ENCODE measurements at places on chromosomes 6 and 20. TPM values are rescaled to one million over a fixed set of nuclear protein-coding genes. Genes with fewer than 3 reads are reported as not detected.

DNA sequence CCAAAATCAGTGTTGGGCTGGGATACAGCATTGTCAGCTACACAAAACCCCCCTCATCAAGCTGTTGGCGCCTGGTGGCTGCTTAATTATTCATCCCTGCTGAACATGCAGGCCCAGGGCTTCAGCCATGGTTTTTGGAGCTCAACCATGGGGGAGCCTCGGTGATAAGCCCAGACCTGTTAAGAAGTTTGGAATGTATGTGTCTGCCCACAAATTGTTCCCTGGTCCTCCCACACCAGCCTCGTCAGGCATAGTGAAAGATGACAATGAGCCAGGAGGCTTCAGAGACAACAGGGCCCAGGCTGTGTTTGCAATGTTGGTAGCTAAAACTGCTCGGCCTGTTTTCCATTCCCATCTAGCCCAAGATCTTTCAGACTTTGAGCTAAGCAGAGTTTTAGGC lies 34.8 kb upstream of the SIRPA start:
- DNase-seq: no peak

DNA sequence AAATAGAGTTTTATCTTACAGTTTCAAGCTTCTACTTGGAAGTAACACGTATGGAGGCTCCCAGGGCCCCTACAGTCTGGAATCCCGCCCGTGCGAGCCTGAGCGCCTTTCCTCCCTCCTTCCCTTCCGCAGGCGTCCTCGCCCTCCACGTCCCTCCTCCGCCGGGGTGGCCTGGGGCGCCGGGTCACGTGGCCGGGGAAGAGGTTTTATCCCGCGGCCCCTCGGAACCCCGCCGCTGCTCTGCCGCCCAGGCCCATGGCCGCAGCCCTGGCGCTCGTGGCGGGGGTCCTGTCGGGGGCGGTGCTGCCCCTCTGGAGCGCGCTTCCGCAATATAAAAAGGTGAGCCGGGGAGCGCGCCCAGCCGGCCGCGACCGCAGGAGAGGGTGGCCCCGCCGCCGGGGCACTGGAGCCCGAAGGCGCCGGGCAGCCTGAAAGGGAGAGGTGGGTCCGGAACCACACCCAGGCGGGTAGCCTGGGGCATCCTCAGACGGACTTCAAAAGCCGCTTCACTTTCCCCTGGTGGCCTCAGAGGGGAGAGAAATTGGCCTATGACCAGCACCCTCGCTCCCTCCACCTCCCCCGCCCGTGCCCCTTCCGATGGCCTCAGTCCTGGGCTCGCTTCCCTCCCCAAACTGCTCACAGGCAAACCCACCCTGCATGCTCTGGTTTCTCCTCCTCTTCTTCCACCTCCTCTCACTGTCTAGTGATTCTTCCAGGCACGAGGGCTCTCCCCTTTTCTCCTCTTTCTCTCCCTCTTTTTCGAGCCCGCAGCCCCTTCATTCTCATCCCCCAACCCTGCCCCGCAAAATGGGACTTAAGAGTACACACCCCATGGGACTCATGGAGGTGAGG lies at the start of gene CLPSL2:
Gene CLPSL2 (plus strand): TSS at position 235 of the 852 bp plus-strand sequence. CDS start 21 bp downstream, at position 256.
- no peak for DNase-seq

DNA sequence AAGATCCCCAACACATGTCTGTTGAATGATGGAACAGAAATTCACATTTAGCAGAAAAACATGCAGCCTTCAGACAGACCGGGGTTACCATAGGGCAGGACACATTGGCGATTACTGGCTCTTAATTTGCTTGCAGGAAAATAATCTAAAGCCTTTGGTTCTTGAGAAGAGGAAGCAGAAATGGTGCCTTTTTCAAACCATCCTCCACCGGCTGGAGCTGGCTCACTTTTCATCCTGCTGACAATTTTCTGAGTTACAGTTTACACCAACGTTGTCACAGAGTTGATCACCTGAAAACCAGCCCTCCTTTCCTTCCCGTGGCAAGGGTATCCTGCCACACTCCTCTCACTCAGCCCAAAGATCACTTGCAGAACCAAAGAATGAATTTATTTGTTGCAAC lies 32.6 kb downstream of the SF3B5 start:
- no peak for DNase-seq

DNA sequence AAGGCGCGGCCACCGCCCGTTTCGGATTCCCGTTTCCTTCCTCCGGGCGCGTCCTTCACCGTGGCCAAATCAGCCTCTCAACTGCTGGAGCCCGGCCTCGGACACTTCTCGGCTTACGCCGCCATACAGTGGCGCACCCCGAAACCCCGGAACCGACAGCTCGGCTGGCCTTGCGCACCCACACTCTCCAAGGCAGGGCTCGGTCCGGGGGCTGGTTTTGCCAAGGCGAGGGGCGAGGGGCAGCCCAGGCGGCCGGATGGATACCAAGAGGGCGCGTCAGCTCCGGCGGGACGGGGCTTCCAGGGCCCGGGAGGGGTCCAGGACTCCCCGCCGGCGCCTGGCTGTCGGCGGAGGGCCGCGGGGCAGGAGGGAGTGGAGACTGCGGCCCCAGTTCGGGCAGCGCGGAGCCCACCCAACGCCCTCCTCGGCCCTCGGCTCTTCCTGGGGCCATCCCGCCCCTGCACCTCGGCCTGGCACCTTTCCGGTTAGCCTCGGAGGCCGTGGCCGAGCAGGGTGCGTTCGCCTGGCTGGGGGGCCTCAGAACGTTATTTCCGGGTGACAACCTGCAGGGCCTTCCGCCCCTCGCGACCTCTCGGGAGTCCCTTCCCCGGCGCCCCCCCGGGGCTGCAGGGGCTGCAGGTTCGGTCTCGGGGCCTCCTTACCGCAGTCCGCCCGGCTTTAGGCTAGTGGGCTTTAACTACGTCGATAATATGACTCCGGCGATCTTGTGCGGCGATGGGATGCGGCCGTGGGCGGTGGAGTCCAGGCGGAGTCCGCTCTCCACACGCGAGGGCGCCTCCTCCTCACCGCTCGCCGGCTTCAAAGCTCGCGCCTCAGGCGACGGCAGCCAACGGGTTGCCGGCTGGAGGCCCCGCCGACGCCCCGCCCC lies 697 bp upstream of the CEP43 start:
- DNase-seq: no peak

DNA sequence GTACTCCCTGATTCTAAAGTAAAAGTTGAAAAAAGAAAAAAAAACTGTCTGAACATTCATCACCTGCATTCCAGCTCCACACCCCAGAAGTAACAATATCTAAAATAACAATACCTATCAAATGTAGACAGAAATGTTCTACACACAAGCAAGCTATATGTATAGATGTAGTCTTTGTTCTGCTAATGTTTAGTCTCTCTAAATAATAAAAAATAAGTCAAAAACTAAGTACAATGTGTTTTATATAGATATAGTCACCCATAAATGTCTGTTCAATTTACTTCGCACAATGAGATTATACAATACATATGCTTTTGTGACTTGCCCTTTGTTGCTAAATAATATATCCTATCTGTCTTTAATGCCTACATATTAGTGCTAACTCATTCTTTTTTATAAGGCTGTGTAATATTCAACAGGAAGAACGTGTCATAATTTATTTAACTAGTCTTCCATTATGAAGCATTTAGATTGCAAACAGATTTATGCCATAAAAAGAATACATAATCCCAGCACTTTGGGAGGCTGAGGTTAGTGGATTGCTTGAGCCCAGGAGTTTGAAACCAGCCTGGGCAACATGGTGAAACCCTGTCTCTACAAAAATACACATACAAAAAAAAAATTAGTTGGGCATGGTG lies 216.2 kb upstream of the ZNF217 start:
- no peak for DNase-seq

DNA sequence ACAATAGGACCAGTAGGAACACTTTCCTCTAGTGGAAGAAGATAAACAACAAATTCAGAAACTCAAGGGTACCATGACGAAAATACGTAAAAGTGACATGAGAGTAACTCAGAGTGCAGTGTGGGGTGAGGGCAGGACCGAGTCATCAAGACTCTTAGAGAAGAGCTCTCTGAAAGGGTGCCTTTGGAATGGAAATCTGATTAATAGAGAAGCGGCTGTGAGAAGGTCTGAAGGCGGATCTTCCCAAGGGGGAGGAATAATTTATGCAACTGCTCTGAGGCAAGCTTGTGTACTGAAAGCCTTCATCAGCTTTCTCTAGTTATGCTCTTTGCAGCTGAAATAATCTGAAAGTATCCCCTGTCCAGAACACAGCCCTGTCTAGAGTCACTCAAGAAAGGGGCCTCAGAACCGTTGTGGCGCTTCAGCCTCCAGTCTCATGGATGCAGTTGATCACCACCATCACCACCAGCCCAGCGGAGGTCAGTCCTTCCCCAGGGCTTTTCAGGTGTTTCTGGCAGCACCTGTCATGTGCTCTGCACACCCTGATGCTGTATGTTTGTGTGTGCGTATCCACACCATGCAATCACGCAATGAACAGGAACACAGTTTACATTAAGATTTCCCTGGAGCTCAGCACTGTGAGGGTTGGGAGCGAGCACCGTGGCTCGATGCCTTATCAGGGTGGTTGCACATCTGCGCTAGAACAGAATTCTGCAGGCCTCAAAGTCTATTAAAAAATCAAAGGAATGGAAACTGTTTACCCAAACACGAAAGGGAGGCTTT lies 396.5 kb downstream of the SMOC2 start:
- DNase-seq: no peak

DNA sequence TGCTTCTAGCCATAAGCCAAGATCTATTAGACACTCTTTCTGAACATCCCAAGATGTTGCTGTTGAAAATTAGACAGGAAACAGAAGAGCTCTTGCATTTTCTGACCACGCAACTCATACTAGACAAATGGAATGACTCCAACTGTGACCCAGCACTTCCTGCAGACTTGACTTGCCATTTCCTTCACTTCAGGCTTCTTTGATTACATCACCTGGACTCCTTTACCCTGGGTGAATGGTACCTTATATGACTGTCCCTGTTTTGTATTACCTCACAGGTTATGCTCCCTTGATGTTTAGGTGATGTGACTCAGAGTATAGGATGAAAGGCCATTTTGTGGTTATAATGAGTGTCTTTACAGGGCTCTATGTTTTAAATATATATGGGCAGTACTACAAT lies 236.1 kb downstream of the BMP2 start:
- DNase-seq: no peak

DNA sequence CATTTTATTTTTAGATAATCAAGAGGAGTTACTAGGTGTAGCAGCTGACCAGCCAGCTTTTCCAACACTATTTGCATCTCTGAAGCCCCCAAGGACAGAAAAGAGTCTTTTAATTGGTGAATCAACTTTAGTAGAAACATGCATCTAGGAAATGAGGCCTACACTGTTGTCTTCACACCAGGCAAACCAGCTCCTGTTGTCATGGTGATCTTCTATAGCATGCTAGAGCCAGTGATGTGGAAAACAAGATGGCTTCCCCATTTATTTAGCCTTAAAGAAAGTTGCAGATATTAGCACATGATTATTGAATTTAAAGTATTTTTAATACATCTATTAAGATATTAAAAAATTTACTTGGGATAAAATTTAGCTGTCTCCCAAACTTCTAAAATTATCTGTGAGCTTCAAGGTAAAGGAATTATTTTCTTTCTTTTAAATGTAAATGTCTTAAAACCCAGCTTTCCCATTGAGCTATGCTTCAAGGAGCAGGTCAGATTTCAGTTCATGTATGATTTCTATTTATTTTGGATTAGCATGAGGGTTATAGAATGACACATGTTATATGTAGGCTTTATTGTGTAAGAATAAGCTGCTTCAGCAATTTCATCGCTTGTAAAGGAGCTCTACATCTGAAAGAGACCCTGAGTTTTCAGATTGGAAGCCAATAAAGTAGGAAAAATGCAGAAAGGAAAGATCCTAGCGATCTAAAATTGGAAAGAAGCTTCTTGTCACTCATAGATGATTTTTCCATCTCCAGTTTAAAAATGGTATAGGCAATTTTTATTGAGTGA lies 564.9 kb upstream of the CITED2 start:
- no peak for DNase-seq

- no peak for DNase-seq
These were observed 149.6 kb upstream of the KCNK16 start for GRCh38 chr6:39471954-39472659.

- no peak for DNase-seq
These were observed 2.2 kb upstream of the APMAP start for GRCh38 chr20:24994470-24995368.

DNA sequence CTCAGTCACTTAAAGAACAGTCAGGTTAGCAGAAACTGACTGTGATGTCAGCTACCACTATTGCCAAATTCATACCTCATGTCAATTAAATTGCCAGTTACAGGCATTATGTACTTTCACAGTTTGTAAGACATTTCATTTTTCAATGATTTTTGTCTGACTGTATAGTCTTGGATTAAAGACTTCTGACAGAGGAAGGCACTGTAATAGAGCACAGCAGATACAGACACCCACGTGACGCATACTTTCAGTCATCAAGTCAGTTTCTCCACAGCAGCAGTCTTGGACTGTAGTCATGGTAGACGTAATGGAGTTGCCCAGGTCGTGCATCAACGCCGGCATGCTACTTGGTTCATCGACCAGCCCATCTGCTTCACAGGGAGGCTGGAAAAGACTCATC lies 29.5 kb upstream of the ELOVL5 start:
- no peak for DNase-seq

- DNase-seq: no peak
These were observed 24.2 kb downstream of the FKBP1A start for GRCh38 chr20:1368448-1369199.

DNA sequence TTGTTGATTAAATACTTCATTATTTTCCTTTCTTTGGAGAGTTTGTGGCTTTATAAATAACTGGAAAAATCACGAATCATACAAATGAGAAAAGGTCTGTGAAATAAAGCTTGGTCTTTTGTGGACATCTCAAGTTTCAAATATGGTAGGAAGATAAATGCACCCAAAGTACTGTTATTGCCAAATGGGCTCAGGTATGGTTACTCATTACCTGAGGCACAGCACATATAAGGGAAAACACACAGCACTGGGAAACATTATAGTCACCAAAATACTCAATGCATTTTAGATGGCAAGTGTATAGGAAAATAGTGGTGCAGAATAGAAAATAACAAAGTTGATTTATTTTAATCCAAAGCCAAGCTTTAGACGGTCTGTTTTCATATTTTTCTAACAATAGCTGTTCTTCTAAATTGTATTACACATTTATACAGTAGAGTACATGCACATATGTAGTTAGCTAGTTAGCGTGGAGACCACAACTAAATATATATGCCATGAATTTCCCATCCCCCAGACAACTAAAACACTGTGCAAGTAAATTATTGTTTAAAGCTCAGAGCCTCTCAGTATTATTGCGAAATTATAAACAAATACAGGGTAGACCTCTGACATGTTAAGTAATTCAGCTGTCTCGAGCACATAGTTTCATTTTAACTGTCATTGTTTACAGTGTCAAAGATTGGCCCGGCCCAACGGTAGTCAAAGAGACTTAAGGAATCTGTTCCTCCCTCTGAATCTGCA lies 336.0 kb downstream of the SYNE1 start:
- DNase-seq: no peak

GRCh38 chr6:70124882-70125545 lies 177.9 kb downstream of the COL9A1 start:
- DNase-seq: no peak

SSR1 gene
- 129 TPM for total RNA-seq

FERMT1 gene
- total RNA-seq: 2.2 TPM

ZCCHC3 gene
- total RNA-seq: 19.0 TPM

NAPB gene
- 11.4 TPM for total RNA-seq

GPSM3 gene
- total RNA-seq: 7.1 TPM

HAO1 gene
- 0.07 TPM for total RNA-seq

MCHR2 gene
- total RNA-seq: not detected

SAMD5 gene
- 2.6 TPM for total RNA-seq

SLC17A1 gene
- total RNA-seq: not detected

SLC17A9 gene
- 9.4 TPM for total RNA-seq

KHDC1L gene
- not detected for total RNA-seq

SLC22A1 gene
- not detected for total RNA-seq

CCDC170 gene
- total RNA-seq: 0.04 TPM

GSTA3 gene
- not detected for total RNA-seq

CRISP2 gene
- total RNA-seq: not detected

All from pulmonary artery endothelial cell (primary cell).